Esophagus muscularis mucosa (tissue), 4 donors: ENCODE measurements at places on chromosomes 2 and 18. TPM values are rescaled to one million over a fixed set of nuclear protein-coding genes. Genes with fewer than 3 reads are reported as not detected.

- H3K27ac ChIP-seq: no peak overlapping the region
- no peaks in the 10 kb centered on the region for H3K4me1 ChIP-seq
- H3K36me3 ChIP-seq: peaks cover 2% of the 10 kb centered on the region
- H3K4me3 ChIP-seq: no peak overlapping the region
- no peak for DNase-seq
- H3K27me3 ChIP-seq: no peaks in the 10 kb centered on the region
Observed at GRCh38 chr2:28842042-28842441, 28.1 kb downstream of the TRMT61B start.

- peak overlapping the region; percentile 43 for H3K27ac ChIP-seq
- H3K4me1 ChIP-seq: peaks cover 6% of the 10 kb centered on the region
- DNase-seq: no peak
- no peaks in the 10 kb centered on the region for H3K36me3 ChIP-seq
- H3K4me3 ChIP-seq: no peak overlapping the region
Observed at GRCh38 chr2:178241844-178242551, 47.7 kb downstream of the OSBPL6 start.

- no peak for DNase-seq
- no peak overlapping the region for H3K27ac ChIP-seq
- H3K4me1 ChIP-seq: no peaks in the 10 kb centered on the region
- H3K36me3 ChIP-seq: no peaks in the 10 kb centered on the region
- no peak overlapping the region for H3K4me3 ChIP-seq
Observed at GRCh38 chr18:59127047-59127446, 12.6 kb upstream of the SEC11C start.

The DNAJC10 gene
- 39.7 TPM for total RNA-seq

The SCG2 gene
- 4.0 TPM for total RNA-seq

The LCT gene
- not detected for total RNA-seq

GRCh38 chr2:217512259-217512658 lies 490.5 kb downstream of the TNS1 start:
- no peaks in the 10 kb centered on the region for H3K36me3 ChIP-seq
- no peak for DNase-seq
- H3K4me1 ChIP-seq: peaks cover 10% of the 10 kb centered on the region
- H3K27ac ChIP-seq: no peak overlapping the region
- H3K27me3 ChIP-seq: no peaks in the 10 kb centered on the region

The NRP2 gene
- 195 TPM for total RNA-seq

The CHRNA1 gene
- total RNA-seq: not detected

The RESP18 gene
- total RNA-seq: not detected

The PDCD1 gene
- total RNA-seq: 2.5 TPM

DNA sequence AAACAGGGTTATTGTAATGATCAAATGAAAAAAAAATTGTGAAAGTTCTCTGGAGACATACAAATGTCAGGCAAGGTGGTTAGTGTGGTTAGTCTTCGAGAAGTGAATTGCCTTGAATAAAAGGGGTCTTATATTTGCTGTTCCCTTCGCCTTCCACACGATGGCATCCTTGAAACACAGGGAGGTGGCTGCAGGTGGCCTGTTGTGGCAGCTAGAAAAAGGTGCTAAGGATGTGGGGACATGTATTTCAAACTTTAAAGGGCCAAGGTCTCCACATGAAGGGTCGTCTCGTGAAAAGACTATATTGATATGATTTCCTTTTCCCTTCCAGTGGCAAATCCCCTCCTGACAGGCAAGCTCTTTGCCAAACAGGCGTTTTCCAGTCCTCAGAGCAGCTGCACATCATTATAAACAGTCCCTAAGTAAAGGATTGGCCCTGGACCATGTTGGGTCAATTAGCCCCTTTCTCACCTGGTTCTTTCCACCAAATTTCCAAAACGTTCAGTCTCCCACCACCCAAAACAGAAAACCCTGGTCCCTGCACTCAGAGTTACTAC lies 68.5 kb downstream of the COPS8 start:
- H3K4me3 ChIP-seq: no peak overlapping the region
- H3K4me1 ChIP-seq: peaks cover 33% of the 10 kb centered on the region
- no peaks in the 10 kb centered on the region for H3K27me3 ChIP-seq
- no peaks in the 10 kb centered on the region for H3K36me3 ChIP-seq
